Stimulated activated CD4-positive, alpha-beta T cell treated with anti-CD3 and anti-CD28 coated beads, Interleukin-12 subunit alpha, Interleukin-12 subunit beta, amount 100 ng/mL, for 24 hours (primary cell): ENCODE measurements at places on chromosomes 2 and 18.

- peak; percentile 66 for DNase-seq
Observed at GRCh38 chr2:239275044-239275685, 125.7 kb downstream of the HDAC4 start.

GRCh38 chr2:30721241-30721640 lies 86.0 kb downstream of the CAPN13 start:
- DNase-seq, result no peak

DNA sequence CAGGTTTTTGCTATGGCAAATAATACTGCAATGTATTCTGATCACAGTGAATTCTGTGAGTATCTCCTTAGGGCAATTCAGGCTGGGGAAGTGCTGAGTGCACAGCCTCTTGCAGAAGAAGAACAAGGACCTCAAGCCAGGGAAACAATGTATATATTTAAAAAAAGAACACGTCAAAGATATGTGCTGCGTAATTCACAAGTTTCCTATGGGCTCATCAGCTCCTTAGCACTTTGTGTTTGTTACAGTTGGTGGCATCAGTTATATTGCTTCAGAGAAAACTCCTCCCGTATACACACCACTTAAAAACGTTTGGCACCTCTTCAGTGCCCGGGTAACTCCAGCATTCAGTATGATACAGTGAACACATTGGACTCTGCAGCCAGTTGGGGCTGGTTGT lies 16.5 kb upstream of the MARCO start:
- no peak for DNase-seq

DNA sequence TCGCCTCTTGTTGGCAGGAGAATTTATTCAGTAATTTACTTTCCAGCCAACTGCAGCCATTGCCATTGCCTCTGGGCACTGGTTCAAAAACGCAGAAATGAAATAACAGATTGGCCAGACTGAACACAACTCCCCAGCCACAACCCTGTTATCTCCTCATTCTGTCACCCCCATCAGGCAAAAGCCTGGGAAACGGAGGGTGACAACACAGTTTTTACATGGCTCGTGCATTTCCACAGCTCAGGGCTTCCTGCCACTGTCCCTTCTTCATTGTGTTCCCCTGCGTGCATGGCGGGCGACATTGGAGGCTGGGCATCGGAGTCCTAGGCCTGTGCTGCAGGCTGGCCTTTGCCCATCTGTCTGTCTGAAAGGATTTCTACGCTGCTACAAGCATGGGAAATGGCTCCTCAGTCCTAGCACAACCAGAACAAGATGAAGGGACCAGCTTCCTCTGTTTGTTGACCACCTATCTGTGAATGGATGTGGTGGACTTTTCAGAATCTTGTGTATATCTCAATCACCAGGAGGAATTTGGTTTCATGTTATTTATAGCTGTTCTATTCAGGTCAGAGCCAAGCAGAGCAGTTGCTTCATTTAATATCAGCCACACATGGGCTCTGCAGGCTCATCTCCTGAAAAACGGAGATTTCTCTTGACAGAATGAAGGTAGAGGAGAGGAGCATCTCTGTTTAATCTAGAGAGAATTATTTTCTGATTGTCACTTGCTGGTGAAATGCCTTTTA lies 107.0 kb downstream of the MGAT5 start:
- DNase-seq, result no peak

DNA sequence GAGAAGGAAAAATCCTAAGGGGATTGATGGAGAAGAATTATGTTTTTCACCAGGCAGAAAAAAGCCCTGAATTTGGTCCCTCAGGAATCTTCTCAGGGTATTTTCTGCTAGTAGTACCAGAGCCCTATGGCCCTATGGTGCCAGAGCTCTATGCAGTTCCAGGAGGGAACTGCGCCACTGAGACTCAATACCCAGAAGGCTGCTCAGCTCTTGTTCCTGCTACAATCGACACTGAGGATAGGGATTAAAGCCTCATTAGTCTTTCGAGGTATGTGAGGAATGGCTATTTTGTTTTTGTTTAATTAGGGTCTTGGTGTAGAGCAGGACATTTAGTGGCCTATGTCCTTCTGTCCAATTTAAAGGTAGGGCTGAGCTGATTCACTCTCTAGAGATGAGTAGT lies 21.7 kb upstream of the PPP3R1 start:
- DNase-seq, result no peak

- no peak for DNase-seq
Observed at GRCh38 chr2:39705638-39706037, 39.9 kb downstream of the TMEM178A start.
